ENCODE measurements at places on chromosomes 7 and 10.
A peak's percentile ranks its signal among the peaks of the same experiment; 100 is the strongest.

DNA sequence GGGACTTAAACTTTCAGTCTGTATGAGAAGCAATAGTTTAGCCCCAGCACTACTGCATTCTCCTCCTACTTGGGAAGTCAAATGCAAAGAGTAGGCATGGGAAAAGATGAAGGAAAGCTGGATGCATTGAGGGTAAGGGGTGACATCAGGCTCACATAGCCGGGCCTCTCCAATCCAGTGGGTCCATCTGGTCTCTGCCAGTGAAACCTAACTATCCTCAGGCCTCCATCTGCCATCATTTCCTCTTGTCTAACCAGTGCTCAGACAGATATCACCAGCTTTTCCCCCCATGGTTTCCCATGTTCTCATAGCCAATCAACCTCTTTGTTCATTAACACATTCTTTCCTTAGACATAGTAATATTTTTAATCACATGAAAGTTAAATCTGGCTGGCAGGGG is 118.3 kb downstream of the DGKI start:
- no peak for DNase-seq

DNA sequence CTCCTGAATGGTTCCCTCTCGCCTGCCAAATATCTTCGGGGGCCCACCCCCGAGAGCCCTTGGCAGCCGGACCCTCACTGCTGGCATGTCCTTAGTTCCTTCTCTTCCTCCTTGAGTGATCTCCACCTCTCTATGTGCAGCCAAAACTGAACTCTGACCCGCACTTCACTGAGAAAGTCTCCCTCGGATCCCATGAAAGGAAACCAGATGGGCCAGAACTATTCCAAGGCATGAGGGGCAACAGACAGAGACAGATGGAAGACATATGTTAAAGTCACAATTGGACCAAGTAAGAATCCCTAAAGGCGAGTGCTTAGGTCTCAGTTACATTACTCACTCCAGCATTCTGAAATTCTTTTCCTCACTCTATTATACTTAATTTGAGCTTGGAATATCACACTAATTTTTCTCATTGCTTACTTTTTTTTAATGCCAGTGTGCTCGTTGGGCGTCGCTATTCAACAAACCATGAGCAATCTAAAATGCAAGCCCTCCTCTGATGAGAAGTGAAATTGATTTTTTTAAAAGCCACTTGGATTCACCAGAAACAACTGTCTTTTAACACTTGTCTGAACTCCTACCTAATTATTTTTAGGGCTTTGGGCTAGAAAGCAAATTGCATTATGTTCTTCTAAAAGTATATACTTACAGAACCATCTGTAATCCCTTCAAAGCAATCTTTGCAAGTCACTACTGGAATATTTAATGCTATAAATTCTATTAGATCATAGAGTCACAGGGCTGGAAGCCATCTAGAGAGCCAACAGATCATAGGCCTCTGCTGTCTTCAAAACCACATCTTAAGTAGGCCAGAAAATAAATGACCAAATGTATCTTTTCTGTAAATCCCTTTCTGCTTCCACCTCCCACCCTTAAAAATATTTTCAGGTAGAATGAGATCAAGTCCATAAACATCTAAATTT is 43.3 kb upstream of the EZH2 start:
- DNase-seq: no peak

DNA sequence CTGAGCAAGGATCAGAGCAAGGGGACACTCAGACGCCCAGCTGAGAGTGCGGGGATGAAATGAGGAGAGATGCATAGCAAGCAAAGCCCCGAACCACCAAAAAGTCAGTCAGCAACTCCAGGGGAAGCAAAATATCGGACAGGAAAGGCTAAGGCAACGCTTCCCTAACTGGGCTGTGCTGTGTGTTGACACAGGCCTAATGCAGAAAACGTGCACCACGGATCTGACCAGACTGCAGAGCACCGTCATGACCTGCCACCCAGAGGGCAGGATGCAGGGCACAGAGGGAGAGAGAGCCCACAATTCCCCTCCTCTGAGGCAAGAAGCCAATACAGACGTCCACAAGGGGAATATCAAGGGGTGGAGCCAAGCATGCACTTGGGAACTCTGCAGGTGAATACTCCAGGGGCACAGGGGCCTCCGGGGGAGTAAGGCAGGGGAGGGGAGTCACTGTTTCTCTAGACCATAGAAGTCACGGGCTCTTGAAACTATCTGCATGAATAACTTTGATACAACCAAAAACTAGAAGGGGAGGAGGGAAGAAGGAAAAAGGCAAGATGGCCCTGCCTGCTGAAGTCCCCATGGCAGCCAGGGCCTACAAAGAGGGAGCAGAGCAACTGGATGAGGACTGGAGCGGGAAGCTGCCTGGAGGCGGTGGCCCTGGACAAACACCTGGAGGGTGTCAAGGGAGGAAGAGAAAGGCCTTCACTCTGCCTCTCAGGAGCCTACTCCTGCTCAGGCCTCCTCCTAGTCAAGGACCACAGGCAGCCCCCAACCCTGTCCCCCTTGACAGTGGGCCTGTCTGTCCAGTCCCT is 26.2 kb downstream of the GRID1 start:
- DNase-seq: no peak

- DNase-seq: peak; percentile 37
Observed at GRCh38 chr7:31883761-31884164, 186.4 kb downstream of the PDE1C start.

- no peak for DNase-seq
Observed at GRCh38 chr10:21715531-21716195, 181.6 kb downstream of the MLLT10 start.

DNA sequence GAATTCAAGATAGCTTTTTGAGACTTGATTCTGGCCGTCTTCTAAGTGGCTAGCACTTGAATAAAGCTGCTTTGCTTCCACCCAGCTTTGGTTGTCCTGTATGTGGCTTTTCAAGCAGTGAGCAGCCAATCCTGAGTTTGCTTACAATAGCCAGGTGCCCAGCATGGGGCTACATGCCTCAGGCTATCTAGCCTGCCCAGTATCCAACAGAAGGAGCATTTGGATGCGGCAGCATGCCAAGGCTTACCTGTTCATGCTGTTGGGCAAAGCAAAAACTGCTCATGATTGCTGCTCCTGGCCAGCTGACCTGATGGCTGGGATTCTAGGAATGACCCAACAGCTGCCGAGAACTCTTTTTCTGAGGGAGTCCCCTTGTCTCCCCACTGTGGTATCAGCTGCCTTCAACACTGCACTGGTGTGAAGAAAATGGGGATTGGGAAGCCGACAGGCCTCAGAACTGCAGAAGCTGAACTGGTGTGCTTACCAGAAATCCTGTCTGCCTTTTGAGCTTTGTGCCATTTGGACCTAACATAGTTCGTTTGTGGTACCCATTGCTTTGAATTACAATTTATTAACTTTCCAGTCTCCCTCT is 618.9 kb upstream of the IGFBP3 start:
- DNase-seq: no peak

- DNase-seq: no peak
Observed at GRCh38 chr10:113348694-113349093, 204.2 kb upstream of the HABP2 start.

DNA sequence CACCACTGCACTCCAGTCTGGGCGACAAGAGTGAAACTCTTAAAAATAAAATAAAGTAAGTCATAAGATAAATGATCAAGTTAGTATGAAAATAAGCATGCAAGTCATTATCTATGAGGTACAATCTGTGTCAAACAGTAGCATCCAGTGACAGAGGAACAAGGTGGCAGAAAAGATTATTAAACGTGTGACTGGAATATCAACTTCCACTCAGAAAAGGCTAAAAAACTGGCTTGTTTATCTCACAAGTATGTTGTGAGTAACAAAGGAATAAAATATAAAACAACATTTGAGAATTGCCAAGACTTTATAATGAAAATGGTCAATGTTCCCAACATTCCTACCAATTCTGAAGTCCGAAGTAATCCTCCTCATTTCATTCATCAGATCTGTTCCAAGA is 30.3 kb downstream of the ITGB1 start:
- DNase-seq: no peak

GRCh38 chr10:72245949-72246525 is 27.7 kb upstream of the DDIT4 start:
- no peak for DNase-seq

- DNase-seq: no peak
Observed at GRCh38 chr10:124245191-124245590, 151.8 kb upstream of the CHST15 start.

- DNase-seq: peak; percentile 82
Observed at GRCh38 chr7:159025161-159025779, 119.4 kb downstream of the VIPR2 start.

GRCh38 chr10:36516281-36516680 is 609.1 kb upstream of the ANKRD30A start:
- no peak for DNase-seq

DNA sequence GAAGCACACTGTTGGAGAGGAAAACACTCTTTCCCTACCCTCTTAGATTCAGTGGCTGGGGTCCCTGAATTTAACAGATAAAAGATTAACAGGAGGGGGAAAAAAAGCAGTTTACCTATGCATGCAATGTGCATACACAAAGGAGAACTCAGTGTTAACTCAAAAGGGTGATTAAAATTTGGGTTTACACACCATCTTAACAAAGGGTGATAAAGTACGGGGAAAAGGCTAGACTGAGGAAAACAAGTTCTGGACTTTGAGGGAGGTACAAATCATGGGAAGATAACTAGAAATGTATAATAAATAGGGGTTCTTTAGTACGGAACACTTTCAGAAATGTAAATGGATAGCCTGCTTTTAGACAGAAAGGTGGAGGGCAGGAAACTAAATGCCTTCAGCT is 83.1 kb downstream of the SRPK2 start:
- DNase-seq: no peak

DNA sequence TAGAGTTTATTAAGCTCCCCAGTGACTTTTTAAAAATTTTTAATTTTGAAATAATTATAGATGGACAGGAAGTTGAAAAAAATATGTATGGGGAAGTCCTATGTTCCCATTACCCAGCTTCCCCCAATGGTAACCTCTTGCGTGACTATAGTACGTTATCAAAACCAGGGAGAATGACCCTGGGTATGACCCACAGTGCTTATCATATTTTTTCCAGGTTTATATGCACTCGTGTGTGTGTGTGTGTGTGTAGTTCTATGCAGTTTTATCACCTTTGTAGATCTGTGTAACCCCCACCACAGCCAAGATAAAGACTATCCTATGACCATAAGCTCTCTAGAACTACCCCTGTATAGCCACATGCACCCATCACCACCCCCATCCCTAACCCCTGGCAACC is 72.8 kb downstream of the TBXAS1 start:
- no peak for DNase-seq

GRCh38 chr10:24887855-24888231 is 64.6 kb downstream of the PRTFDC1 start:
- no peak for DNase-seq
